OCI-M1 (cell line): ENCODE measurements at places on chromosomes 7 and 10.
A peak's percentile ranks its signal among the peaks of the same experiment; 100 is the strongest.

- DNase-seq: no peak
Observed at GRCh38 chr7:47378728-47379395, 203.0 kb downstream of the TNS3 start.

DNA sequence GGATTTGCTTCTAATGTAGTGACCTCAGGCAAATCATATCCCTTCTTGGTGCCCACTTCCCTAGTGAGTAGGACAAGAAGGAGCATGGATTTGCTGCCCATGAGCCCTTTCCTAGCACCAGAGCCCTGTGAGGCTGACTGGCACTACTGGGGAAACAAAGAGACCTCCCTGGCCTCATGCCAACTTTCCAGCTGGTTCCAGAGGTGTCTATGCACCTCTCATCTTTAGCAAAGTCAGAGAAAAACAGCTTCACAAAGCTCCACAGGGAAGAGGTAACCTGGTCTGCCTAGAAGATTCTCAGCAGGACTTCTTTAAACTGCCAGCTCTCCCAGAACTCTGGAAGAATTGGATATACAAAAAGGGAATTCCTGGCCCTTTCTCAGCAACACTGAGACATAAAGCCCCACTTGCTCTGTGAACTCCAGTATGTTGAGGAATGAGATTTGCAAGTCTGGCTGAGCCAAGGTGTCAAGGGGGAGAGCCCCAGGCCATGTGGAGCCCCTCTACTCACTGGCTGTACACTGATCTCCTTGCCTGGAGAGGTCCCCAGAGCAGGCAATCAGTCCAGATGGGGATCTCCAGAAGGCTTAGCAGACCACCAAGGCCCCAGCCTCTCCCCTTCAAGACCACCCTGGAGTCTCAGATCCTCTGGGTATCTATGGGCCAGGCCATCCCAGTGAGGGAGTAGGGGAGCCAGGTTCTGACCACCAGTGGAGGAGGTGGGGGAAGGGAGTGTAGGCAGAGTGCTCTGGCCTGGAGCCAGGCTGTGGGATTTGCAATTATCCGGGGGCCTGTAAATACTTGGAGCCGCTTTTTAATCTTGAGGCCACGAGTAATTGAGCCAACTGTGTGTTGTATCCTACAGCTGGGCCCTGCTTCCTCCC, 24.4 kb upstream of the RBM20 start:
- DNase-seq: no peak

GRCh38 chr7:22726907-22727713, at the start of gene IL6:
Gene IL6 (plus strand): TSS chr7:22727200. CDS start chr7:22727263, 63 bp downstream.
- DNase-seq: peak; percentile 70

- DNase-seq: no peak
Observed at GRCh38 chr7:29864656-29865055, 58.3 kb downstream of the WIPF3 start.

GRCh38 chr10:3224241-3224640, 51.7 kb upstream of the PITRM1 start:
- DNase-seq: no peak

DNA sequence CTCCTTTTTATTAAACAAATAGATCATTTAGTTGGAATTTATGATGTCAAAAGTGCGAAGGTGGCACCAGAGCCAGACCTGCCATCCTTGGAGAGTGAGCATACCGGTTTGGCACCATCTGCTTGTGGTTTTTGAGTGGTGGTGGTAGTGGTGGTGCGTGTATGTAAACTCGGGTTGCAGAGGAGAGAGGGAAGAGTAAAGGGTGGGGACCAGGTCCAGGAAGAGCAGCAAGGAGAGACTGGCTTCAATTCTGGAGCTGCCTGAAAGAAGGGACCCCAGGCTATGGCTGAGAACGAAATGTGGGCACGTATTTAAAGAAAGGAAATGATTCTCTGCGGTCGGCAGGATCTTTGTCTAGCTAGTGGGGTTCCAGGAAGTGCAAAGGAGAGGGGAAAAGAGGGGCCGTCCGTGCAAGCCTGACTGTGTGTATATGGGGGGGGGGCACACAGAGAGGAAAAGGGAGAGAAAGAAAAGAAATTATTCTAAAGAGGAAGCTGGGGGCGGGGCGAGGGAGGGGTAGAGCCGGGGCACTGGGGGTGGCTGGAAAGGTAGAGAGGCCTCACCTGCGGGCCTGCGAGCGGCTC, 448 bp upstream of the GOLGA7B start:
- no peak for DNase-seq

- peak; percentile 84 for DNase-seq
Observed at GRCh38 chr7:47482013-47482875, 99.7 kb downstream of the TNS3 start.

- no peak for DNase-seq
Observed at GRCh38 chr10:51488766-51489408, 210.5 kb downstream of the CSTF2T start.

- DNase-seq: no peak
Observed at GRCh38 chr10:3528823-3529403, 256.1 kb downstream of the KLF6 start.

DNA sequence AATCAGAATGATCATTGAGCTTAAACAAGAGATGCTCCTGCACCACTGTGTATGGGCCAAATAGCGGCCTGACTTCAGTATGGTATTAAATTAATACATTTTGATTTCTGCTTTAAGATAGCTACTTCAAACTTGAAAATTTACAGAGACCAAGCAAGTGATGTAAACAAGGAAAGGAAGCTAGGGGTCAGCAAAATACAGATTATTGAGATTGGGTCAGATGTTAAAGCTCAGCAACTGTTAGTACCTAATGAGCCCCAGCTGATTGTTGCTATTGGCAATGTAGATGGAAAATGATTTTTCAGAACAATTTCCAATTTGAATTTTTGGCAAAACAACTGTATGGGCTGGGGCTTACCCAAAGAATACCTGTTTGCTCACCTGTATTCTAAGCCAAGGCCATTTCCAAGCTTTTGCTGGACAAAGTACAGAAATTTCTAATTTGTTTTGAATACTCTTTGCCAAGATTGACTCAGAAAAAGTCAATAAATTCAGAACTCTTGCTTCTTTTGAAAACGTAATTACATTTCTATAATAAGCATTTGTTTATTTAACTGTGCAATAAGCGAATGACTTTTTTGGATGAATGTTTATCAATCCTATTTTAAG, 23.0 kb upstream of the DLD start:
- DNase-seq: no peak

DNA sequence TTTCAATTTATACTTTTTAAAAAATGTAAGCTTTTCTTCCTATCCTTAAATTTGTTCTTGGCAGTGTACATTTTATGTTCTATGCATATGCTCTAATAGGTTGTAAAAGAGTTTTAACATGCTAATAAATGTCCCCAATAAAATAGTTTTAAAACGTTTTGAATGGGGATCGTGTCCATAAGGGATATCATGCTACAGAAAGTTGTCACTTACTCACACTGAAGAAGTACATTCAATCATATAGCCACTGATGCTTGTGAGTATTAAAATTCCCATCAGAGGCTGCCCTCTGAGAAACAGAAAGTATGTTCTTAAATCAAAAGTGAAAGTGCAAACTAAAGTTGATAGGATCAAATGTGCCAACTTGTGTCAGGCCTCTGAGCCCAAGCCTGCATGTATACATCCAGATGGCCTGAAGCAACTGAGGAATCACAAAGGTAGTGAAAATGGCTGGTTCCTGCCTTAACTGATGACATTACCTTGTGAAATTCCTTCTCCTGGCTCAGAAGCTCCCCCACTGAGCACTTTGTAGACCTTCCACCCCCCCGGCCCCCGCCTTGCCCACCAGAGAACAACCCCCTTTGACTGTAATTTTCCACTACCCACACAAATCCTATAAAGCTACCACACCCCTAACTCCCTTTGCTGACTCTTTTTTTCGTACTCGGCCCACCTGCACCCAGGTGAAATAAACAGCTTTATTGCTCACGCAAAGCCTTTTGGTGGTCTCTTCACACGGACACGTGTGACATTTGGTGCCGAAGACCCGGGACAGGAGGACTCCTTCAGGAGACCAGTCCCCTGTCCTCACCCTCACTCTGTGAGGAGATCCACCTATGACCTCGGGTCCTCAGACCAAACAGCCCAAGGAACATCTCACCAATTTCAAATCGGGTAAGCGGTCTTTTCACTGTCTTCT, 877 bp upstream of the NOD1 start:
- DNase-seq: peak; percentile 90

DNA sequence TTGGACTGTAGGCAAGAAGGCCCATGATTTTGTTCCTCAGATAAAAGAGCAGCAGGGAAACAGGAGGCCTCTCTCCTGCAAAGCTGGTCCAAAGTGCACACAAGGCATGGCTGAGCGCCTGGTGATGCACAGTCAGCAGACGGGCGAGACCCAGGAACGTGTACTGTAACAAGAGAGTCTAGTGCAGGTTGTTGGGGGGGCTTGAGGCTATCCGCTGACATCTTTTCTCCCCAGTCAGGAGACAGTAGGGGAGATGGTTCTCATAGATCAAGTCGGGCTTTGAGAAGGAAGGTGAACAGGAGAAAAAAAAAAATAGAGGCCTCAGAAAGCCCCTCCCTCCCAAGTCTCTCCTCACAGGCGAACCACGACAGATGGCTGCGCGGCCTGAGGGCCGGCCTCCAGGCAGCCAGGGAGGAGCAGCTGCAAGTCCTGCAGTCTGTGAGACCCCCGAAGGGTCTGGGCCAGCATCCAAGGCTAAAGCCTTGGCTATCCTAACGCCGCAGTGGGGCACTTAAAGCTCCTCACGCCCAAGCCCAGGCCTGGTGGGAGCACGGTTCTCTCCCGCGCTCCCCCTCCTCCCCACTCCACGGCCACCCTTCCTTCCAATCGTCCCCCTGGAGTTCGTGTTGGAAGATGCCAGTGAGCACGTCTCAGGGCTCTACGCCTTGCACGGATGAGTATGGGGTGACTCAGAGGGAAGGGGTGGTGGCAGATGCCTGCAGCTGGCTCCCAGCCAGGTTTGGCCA, 68.3 kb downstream of the PRKAG2 start:
- DNase-seq: no peak

GRCh38 chr7:103912891-103913605, 76.4 kb downstream of the RELN start:
- no peak for DNase-seq

DNA sequence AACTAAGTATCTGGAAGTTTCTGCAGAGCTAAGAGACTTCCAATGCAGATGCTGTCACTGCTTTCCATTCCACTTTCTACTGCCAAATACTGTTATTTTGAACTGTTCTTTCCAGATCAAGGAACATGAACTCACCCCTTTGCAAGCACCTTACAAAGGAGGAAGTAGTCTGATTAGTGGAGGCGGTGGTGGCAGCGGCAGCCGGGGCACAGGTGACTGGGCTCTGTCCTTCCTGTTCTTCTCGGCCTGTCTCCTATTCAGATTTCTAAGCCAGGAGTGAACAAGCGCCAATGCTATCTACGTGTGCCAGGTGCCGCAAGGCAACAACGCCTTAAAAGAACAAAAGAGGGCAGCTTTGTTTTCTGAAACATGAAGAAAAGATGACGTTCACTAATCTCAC, 44.9 kb downstream of the BEND7 start:
- no peak for DNase-seq

DNA sequence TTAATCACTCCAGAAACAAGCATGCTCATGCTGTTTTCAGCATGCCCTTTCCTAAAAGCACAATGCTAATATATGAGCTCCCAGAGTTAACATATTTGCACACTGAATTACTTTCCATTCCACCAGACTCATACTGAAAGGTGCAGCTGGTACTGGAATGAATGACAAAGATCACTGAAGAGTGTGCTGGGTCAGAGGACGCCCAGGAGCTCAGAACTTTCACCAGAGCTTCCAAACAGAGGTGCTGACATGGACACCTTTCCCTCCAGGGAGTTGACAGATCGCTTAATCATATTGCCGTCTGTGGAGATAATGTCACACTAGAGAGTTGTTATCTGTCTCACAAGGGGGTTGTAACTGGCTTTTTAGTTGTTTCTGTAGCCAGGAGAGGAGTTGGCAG, 292.9 kb downstream of the LHFPL3 start:
- no peak for DNase-seq

DNA sequence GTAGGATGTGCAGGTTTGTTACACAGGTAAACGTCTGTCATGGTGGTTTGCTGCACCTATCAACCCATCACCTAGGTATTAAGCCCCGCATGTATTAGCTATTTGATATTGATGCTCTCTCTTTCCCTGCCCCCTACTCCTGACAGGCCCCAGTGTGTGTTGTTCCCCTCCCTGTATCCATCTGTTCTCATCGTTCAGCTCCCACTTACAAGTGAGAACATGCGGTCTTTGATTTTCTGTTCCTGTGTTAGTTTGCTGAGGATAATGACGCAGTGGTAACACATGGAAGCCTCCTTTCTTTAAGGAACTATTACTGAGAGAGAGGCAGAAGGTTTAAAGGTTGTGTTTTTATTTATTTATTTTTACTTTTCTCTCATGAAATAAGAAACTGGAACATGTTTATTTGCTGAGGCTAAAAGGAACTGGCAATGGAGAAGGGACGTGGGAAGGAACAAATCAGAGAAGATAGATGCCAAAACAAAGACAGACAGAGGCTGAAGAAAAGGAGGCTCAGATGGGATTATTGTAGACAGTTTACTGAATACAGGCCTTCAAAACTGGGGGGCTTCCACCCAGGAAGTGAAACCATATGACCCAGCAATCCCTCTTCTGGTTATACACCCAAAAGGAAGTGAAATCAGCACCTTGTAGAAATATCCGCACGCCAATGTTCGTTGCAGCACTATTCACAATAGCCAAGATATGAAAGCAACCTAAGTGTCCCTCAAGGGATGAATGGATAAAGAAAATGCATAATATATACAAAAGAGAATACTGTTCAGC, 556.3 kb downstream of the GRM8 start:
- DNase-seq: no peak

GRCh38 chr7:38311329-38311937, 38.0 kb upstream of the TARP start:
- peak; percentile 74 for DNase-seq

DNA sequence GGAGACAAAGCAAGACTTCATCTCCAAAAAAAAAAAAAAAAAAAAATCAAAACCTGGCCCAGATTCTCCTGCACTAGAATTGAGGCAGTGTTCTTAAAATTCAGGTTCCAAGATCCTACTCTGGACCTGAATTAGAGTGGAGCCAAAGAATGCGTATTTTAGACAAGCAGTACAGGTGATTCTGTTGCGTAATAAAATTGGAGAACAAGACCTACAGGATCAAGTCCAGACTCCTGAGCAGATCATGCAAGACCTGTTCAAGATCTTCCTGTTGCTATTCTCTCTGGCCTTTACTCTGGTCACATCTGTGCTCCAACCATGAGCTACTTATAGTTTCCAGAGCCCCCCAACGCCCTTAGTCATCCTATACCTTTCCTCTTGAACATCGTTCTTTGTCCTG, 51.5 kb upstream of the RSBN1L start:
- no peak for DNase-seq

- DNase-seq: no peak
Observed at GRCh38 chr10:64976150-64976549, 1454.9 kb downstream of the REEP3 start.

- DNase-seq: no peak
Observed at GRCh38 chr7:10418985-10419384, 554.7 kb upstream of the PHF14 start.
